ENCODE measurements at places on chromosomes 16 and 17. TPM values are rescaled to one million over a fixed set of nuclear protein-coding genes. Genes with fewer than 3 reads are reported as not detected.

CDT1 gene
- 0.12 TPM for total RNA-seq

TMEM92 gene
- total RNA-seq: 0.47 TPM

C17orf50 gene
- not detected for total RNA-seq

NPIPB13 gene
- 8.4 TPM for total RNA-seq

TLCD3A gene
- 5.3 TPM for total RNA-seq

PERCC1 gene
- total RNA-seq: 0.23 TPM

LITAFD gene
- total RNA-seq: not detected

FBXW10 gene
- total RNA-seq: not detected

CIITA gene
- 13.2 TPM for total RNA-seq

FAM234A gene
- total RNA-seq: 34.2 TPM

CD300LF gene
- 0.20 TPM for total RNA-seq

RASL10B gene
- total RNA-seq: 3.2 TPM

CPHXL2 gene
- not detected for total RNA-seq

CIAO2B gene
- total RNA-seq: 23.3 TPM

GPRC5C gene
- total RNA-seq: 106 TPM

GPR142 gene
- total RNA-seq: 0.22 TPM

TCAP gene
- total RNA-seq: 2.0 TPM

NXPH3 gene
- 0.22 TPM for total RNA-seq

TAC4 gene
- not detected for total RNA-seq

HSD17B1 gene
- total RNA-seq: 0.63 TPM

HAP1 gene
- total RNA-seq: 0.13 TPM

BAHCC1 gene
- 8.1 TPM for total RNA-seq

KRTAP9-8 gene
- total RNA-seq: not detected

KRTAP4-7 gene
- not detected for total RNA-seq

FNDC8 gene
- total RNA-seq: not detected

TP53TG3C gene
- not detected for total RNA-seq

SEPTIN12 gene
- not detected for total RNA-seq

PRDM7 gene
- not detected for total RNA-seq

MPV17L gene
- 29.1 TPM for total RNA-seq

SOX15 gene
- total RNA-seq: 0.35 TPM

TBX2 gene
- 2.2 TPM for total RNA-seq

UTS2R gene
- total RNA-seq: 0.37 TPM

KRTAP9-2 gene
- not detected for total RNA-seq

NACA2 gene
- not detected for total RNA-seq

KRT20 gene
- total RNA-seq: not detected

OR3A2 gene
- not detected for total RNA-seq

NATD1 gene
- total RNA-seq: 5.1 TPM

CEP295NL gene
- total RNA-seq: 4.8 TPM

RGS9 gene
- total RNA-seq: 5.5 TPM

TOX3 gene
- 3.2 TPM for total RNA-seq

CHST5 gene
- 0.06 TPM for total RNA-seq

FOXN1 gene
- total RNA-seq: not detected

PSMD11 gene
- 22.1 TPM for total RNA-seq

CLEC3A gene
- not detected for total RNA-seq

RBFOX1 gene
- 0.15 TPM for total RNA-seq

COPS3 gene
- total RNA-seq: 32.9 TPM

VTN gene
- total RNA-seq: 21.5 TPM

CFAP97D1 gene
- total RNA-seq: not detected

ARHGAP23 gene
- 5.6 TPM for total RNA-seq
